ENCODE measurements at places on chromosomes 11 and 22. TPM values are rescaled to one million over a fixed set of nuclear protein-coding genes. Genes with fewer than 3 reads are reported as not detected.

The KLHDC7B gene
- total RNA-seq, result not detected

The PAX6 gene
- not detected for total RNA-seq

The ACRV1 gene
- not detected for total RNA-seq

The CADM1 gene
- total RNA-seq, result 0.38 TPM

The DGCR6 gene
- 0.86 TPM for total RNA-seq

The RAB3IL1 gene
- total RNA-seq, result 6.6 TPM

The ZC3H7B gene
- 54.9 TPM for total RNA-seq

The LRRC75B gene
- total RNA-seq, result 16.3 TPM

The CCDC73 gene
- total RNA-seq, result not detected

The GAL gene
- total RNA-seq, result 1.5 TPM

The SLC22A6 gene
- not detected for total RNA-seq

DNA sequence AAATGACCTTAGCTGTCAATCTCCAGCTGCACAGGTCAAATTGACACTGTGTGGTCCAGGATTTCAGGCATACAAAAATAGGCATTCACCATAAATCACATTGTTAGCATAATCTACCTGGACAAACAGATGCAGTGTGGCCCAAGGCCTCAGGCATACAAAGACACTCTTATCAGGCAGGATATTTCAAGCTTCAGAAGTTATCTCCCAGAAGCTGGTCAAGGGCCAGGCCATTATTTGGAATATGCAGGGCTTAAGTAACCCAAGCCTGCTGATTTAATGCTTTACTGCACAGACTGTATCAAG lies 25.5 kb upstream of the HORMAD2 start:
- H3K4me3 ChIP-seq, result no peak overlapping the region
- H3K4me1 ChIP-seq, result no peaks in the 10 kb centered on the region
- H3K36me3 ChIP-seq, result no peaks in the 10 kb centered on the region
- H3K27me3 ChIP-seq, result no peaks in the 10 kb centered on the region
- no peak overlapping the region for H3K27ac ChIP-seq

- H3K36me3 ChIP-seq, result no peaks in the 10 kb centered on the region
- peak overlapping the region; percentile 67 for H3K27ac ChIP-seq
- no peak overlapping the region for H3K4me3 ChIP-seq
- no peaks in the 10 kb centered on the region for H3K27me3 ChIP-seq
- peak; percentile 77 for DNase-seq
Measured at GRCh38 chr22:41480397-41480735, 11.4 kb downstream of the ACO2 start.

- H3K4me1 ChIP-seq, result peaks cover 41% of the 10 kb centered on the region
- H3K27me3 ChIP-seq, result no peaks in the 10 kb centered on the region
- H3K4me3 ChIP-seq, result peak overlapping the region; percentile 30
- H3K36me3 ChIP-seq, result no peaks in the 10 kb centered on the region
- peak overlapping the region; percentile 94 for H3K27ac ChIP-seq
- peak; percentile 95 for DNase-seq
Measured at GRCh38 chr22:26894766-26895485, 237.5 kb downstream of the MIAT start.

- DNase-seq, result no peak
- no peak overlapping the region for H3K4me3 ChIP-seq
- no peak overlapping the region for H3K27ac ChIP-seq
- no peaks in the 10 kb centered on the region for H3K4me1 ChIP-seq
- no peaks in the 10 kb centered on the region for H3K36me3 ChIP-seq
Measured at GRCh38 chr11:1028291-1028540, 8.3 kb downstream of the MUC6 start.

DNA sequence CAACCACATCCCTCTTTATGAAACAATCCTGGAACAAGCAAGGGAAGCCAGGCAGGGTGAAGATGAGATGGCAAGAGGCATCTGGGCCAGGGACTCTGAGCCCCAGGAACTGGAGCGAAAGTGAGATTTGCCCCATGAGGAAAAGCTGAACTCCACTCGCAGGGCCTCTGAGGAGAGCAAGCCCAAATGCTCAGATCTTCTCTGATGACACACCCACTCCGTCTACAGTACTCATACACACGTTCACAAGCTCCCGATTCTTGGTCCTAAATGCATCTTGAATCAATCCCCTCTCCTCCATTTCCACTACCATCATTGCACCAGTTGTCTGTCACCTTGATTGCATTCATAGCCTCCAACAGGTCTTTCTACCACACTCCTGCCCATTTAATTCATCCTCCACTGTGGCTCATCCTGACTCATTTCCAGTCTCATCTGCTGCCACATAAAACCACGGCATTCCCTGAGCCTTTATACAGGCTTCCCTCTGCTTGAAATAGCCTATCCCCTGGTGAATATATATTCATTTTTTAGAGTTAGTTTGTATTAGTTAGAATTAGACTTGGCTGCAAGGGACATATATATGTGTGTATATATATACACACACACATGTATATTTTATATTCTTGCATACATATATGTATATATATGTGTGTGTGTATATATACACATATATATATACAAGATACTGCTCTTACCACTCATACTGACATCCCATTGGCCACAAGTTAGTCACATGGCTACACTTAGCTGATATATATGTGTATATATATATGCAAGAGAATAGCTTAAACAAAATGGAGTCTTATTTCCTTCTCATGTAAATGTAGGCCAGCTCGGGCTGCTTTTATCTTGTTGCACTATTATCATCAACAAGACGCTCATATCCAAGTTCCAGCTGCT lies 1.4 kb upstream of the APOA5 start:
- no peaks in the 10 kb centered on the region for H3K27me3 ChIP-seq
- H3K4me1 ChIP-seq, result peaks cover 33% of the 10 kb centered on the region
- no peak overlapping the region for H3K4me3 ChIP-seq
- H3K36me3 ChIP-seq, result no peaks in the 10 kb centered on the region
- peak; percentile 92 for DNase-seq

DNA sequence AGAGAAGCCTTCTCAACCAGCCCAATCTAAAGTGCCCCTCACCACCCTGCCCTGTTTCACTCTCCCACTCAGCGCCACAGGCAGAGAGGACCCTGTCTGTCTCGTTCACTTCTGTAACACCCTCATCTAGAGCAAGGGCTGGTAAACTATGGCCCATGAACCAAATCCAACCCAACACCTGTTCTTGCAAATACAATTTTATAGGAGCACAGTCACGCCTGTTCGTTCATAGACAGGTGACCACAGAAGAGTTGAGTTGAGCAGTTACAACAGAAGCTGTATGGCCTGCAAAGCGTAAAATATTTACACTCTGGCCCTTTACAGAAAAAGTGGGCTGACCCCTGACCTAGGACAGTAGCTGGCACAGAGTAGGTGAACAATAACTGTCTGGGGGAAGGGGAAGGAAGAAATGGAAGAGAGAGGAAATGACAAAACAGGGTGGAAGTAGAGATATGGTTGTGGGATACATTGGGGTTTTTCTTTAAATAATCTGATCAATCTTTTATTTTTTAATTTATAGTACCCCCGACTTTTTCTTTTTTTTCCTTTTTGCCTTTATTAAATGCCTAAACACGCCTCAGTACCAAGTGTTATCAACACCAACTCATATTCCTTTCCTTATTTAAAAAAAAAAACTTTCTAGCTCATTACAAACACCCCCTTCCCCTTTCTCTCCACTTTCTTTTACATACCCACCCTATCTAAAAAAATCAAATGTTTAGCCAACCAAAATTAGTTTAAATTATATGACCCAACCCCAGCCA lies 20.9 kb downstream of the SERPIND1 start:
- no peak overlapping the region for H3K4me3 ChIP-seq
- H3K36me3 ChIP-seq, result peaks cover 17% of the 10 kb centered on the region
- no peak for DNase-seq
- no peaks in the 10 kb centered on the region for H3K27me3 ChIP-seq
- H3K4me1 ChIP-seq, result 0 out of 2 replicates have a peak, but pooled peaks cover 4% of the 10 kb centered on the region

- no peak overlapping the region for H3K4me3 ChIP-seq
- H3K27ac ChIP-seq, result no peak overlapping the region
- H3K36me3 ChIP-seq, result 0 out of 2 replicates have a peak, but pooled peaks cover 1% of the 10 kb centered on the region
- H3K4me1 ChIP-seq, result peaks cover 10% of the 10 kb centered on the region
Measured at GRCh38 chr11:9250139-9250582, 15.0 kb downstream of the DENND5A start.

DNA sequence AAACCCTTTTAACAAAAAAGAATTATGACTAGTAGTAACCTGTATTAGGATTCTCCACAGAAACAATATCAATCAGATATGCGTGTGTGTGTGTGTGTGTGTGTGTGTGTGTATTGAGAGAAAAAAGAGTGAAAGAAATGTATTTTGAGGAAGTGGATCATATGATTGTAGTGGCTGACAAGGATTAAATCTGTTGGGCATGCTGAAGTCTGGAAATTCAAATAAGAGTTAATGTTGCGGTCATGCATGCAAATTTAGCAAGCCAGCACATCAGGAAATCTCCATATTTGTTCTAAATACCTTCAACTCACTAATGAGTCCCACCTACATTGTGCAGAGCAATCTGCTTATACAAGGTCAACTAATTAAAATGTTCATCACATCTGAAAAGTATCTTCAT lies 46.8 kb upstream of the IGLL5 start:
- no peak overlapping the region for H3K4me3 ChIP-seq
- no peak overlapping the region for H3K27ac ChIP-seq
- H3K36me3 ChIP-seq, result no peaks in the 10 kb centered on the region
- H3K27me3 ChIP-seq, result peaks cover 14% of the 10 kb centered on the region

DNA sequence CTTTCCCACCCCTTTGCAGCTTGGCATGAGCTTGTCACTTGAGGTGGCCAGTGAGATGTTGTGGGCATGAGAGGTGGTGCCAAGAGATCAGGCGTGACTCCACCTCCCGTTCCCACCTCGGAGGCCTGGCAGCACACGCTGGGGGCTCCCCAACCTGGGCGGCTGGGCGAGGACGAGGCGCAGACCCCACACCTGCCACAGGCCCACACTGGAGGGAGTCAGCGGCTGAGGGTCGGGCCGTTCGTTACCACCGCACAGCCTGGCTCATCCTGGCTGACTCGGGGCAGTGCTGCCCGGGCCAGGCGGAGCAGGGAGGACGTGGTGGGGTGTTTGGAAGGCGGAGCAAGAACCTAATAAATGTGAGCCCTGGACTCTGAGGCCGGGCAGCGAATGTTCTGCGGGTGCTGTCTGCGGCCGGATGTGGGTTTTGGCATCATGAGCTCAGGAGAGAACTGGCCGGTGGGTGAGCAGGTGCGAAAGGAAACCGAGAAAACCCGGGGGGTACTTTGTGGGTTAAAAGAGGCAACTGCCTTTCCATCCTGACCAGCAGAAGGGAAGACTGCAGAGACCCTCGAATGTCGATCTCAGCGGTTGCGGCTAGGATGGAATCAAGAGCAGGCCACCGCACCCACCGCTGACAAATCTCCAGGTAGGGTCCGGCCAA lies 10.2 kb upstream of the IFITM3 start:
- DNase-seq, result no peak
- H3K4me1 ChIP-seq, result peaks cover 6% of the 10 kb centered on the region
- no peaks in the 10 kb centered on the region for H3K27me3 ChIP-seq
- no peak overlapping the region for H3K4me3 ChIP-seq
- H3K27ac ChIP-seq, result no peak overlapping the region

DNA sequence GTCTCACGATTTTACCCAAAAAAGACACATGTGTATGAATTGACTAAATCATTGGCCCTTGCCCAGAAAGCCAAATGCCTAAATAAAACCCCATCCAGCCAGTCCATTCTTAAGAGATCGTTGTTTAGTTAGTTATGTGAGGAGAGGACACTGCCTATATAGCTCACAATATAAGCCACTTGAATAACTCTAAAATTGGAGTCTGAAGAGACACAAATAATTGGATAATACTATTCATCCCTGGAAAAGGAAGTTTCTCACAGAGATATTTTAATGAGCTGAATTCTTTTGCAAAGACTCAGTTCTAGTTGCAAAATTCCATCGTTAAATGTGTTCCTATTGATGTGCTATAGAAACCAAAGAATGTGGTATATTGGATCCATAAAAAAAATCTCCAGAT lies 176.7 kb downstream of the SOX6 start:
- no peaks in the 10 kb centered on the region for H3K36me3 ChIP-seq
- H3K4me3 ChIP-seq, result no peak overlapping the region
- no peaks in the 10 kb centered on the region for H3K27me3 ChIP-seq

DNA sequence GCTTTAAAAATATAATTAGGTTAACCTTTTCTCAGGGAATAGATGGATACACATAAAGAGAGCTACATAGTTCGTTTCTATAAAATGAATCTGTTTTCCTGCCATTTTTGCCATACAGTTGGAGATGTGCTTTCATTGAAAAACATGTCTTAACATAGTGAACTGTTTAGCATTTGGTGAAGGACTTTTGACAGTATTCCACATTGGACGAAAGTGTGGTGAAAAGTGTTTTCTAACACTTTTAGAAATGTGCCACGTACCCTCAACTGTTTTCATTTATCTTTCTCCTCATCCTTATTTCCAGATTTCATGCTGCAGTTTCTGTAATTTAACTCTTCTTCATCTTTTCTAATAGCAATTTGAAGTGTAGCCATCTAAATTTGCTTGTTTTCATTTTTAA lies 249.1 kb upstream of the MTNR1B start:
- H3K27ac ChIP-seq, result no peak overlapping the region
- H3K4me1 ChIP-seq, result no peaks in the 10 kb centered on the region
- H3K36me3 ChIP-seq, result no peaks in the 10 kb centered on the region
- no peak for DNase-seq

GRCh38 chr11:78277314-78277994 lies 88.7 kb downstream of the USP35 start:
- DNase-seq, result no peak
- no peak overlapping the region for H3K4me3 ChIP-seq
- no peak overlapping the region for H3K27ac ChIP-seq
- H3K4me1 ChIP-seq, result no peaks in the 10 kb centered on the region

DNA sequence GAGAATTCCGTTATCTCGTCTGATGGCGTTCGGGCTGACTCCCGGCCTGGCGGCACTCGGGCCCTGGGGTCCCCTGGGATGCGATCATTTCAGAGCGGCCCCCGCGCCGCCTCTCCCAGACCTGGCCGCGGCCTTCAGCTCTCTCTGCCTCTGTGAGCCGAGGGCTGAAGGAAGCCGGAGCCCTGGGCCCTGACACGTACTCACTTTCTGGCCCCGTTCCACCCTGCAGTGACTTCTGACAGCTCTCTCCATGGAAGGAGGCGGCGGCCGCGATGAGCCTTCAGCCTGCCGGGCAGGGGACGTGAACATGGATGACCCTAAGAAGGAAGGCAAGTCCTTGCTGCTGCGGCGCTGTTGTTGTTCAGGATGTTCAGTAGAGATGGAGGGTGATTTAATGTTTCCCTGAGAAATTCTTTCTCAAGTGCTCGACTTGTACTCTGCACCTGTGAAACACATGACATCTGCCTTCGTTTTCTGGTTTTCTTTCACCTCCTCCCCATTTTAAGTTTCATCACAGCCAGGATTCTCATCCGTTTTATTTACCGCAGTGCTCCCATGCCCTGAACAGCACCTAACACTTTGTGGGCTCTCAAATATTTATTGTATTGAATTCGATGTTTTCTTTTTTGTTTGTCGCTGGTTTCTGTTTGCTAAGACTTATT lies 612 bp downstream of the GTSE1 start:
- peak; percentile 83 for DNase-seq
- H3K4me1 ChIP-seq, result peaks cover 18% of the 10 kb centered on the region
- no peak overlapping the region for H3K27ac ChIP-seq
- no peaks in the 10 kb centered on the region for H3K27me3 ChIP-seq
- peak overlapping the region; percentile 68 for H3K4me3 ChIP-seq

- H3K4me3 ChIP-seq, result no peak overlapping the region
- no peak for DNase-seq
- no peak overlapping the region for H3K27ac ChIP-seq
- H3K36me3 ChIP-seq, result no peaks in the 10 kb centered on the region
Measured at GRCh38 chr11:133525976-133526375, 6.3 kb downstream of the OPCML start.

All from GM23248 (cell line).